ENCODE measurements at places on chromosomes 2 and 18. TPM values are rescaled to one million over a fixed set of nuclear protein-coding genes. Genes with fewer than 3 reads are reported as not detected.

Gene SPC25
- 4.1 TPM for total RNA-seq

DNA sequence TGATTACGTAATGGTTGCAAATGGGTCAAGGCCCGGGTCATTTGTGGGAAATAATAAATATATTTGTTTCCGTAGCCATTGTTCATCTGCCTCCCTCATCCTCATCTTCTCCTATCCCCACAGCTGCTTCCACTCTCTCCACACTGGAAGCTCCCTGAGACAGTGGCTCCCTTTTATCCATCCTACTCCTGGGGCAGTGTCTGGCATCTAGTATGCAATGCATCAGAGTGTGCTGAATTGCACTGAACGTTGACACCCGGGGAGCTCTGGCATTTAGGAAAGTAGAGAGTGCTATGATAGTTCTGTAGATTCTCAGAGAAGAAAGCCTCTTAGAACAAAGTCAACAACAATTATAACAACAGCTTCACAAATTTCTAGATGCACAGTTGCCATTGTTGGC, 45.5 kb upstream of the NAB1 start:
- no peak overlapping the region for H3K4me3 ChIP-seq
- no peaks in the 10 kb centered on the region for H3K36me3 ChIP-seq
- no peak for DNase-seq
- H3K27ac ChIP-seq = no peak overlapping the region
- H3K4me1 ChIP-seq = peaks cover 49% of the 10 kb centered on the region

DNA sequence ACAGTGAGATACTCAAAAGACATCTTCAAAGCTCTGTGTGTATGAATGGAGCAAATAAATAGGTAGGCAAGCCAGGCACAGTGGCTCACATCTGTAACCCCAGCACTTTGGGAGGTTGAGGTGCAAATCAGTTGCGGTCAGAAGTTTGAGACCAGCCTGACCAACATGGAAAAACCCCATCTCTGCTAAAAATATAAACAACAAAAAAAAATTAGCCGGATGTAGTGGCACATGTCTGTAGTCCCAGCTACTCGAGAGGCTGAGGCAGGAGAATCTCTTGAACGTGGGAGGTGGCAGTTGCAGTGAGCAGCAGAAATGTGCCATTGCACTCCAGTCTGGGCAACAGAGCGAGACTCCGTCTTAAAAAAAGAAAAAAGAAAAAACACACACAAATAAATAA, 945.1 kb upstream of the PIK3C3 start:
- no peak overlapping the region for H3K4me3 ChIP-seq
- no peaks in the 10 kb centered on the region for H3K4me1 ChIP-seq
- no peaks in the 10 kb centered on the region for H3K27me3 ChIP-seq
- no peaks in the 10 kb centered on the region for H3K36me3 ChIP-seq
- no peak for DNase-seq

DNA sequence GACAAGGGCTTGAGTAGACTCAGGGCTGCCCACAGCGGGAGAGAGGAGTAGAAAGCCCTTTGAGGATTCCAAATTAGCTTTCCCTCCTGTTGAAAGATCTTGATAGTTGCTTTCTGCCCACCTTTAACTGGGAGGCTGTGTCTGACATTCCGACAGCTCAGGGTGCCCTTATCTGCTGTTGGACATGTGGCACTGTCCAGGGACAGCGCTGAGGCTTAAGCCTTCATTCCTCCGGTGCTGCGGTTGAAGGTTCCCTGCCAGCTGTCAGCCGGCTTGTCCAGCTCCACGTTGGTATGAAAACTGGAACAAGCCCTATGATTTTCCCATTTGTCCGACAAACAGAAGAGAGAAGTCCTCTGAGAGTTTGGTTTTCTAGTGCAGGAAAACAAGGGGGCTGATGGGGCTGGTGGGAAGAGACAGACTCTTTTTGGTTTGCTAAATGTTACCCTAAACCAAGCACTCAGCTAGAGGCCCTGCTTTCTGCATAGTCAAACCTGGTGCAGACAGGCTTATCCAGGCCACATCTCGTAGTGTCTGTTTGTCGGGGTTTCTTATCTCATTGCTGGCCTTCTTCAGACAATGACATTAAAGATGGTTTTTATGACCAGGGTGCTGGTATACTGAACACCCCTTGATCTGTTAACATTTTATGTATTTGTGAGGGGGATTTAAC, 24.5 kb downstream of the GREB1 start:
- H3K27ac ChIP-seq = no peak overlapping the region
- peaks cover 23% of the 10 kb centered on the region for H3K27me3 ChIP-seq

Gene SERPINB12
- total RNA-seq = not detected

DNA sequence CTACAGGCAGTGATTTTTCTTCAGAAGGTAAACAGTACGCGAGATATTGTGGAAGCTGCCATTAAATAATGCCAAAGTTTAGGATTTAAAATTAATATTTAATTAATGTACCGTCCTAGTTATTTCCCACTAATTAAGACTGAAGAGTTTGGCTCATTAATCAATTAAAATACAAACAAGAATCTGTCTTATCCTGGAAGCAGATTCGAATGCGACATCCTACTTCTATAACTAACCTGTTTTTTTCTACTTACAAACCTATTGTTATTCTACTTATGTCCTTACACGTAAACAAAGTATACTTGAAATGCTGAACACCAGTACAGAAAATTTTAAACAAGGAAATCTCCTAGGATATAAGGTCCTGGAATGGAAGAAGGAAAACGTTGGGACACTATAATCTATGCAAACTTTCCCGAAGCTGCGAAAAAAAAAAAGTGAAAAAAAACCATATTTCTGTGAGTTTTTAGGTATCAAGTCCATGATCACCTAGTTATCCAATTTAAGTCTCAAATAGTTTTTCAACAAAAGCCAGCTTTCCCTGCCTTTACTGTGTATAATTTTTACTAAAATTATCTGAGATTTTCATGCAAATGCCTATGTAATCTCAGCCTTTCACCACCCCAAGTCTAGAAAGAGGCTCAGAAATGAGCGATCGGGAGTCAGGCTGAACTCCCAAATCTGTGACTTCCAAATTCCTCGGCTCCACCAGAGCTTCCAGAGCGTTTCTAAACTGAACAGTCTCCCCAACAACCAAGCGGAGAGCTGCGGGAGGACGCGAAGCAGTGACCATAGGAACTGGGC, 1.2 kb upstream of the C2orf15 start:
- no peaks in the 10 kb centered on the region for H3K36me3 ChIP-seq
- peaks cover 2% of the 10 kb centered on the region for H3K27me3 ChIP-seq
- peaks cover 11% of the 10 kb centered on the region for H3K4me1 ChIP-seq
- peak overlapping the region; percentile 95 for H3K4me3 ChIP-seq
- H3K27ac ChIP-seq = peak overlapping the region; percentile 75

- no peak for DNase-seq
- no peak overlapping the region for H3K4me3 ChIP-seq
- peaks cover 14% of the 10 kb centered on the region for H3K36me3 ChIP-seq
Measured at GRCh38 chr2:126686841-126687485, 31.0 kb downstream of the GYPC start.

GRCh38 chr2:74094291-74094690, 53.4 kb downstream of the BOLA3 start:
- peak overlapping the region; percentile 29 for H3K27ac ChIP-seq
- no peak overlapping the region for H3K4me3 ChIP-seq
- peaks cover 25% of the 10 kb centered on the region for H3K36me3 ChIP-seq
- no peak for DNase-seq
- peaks cover 17% of the 10 kb centered on the region for H3K4me1 ChIP-seq
- H3K27me3 ChIP-seq = no peaks in the 10 kb centered on the region

All from chondrocyte (in vitro differentiated cells).